ENCODE measurements at places on chromosomes 11 and 22.

DNA sequence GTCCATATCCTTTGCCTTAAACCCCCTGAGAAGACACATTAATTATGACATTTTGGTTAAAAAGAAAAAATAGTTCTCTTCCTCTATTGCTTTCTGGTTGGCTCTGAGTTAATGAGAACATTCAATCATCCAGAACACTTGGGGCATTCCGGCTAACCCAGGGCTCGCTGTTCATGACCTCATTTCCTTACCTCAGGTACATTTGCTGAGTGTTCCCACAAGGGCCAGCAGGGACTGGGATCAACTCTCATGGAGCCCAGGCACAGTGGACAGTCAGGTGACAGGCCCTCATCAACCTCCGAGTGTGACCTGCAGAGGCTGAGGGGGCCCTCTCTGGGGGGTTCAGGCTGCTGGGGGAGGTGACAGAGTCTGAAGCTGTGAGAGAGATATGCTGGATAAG, 98.9 kb downstream of the MYO18B start:
- no peak for DNase-seq

- no peak for DNase-seq
Measured at GRCh38 chr11:111776398-111777093, 10.4 kb upstream of the PPP2R1B start.

GRCh38 chr11:26847459-26847858, 125.6 kb upstream of the SLC5A12 start:
- no peak for DNase-seq

DNA sequence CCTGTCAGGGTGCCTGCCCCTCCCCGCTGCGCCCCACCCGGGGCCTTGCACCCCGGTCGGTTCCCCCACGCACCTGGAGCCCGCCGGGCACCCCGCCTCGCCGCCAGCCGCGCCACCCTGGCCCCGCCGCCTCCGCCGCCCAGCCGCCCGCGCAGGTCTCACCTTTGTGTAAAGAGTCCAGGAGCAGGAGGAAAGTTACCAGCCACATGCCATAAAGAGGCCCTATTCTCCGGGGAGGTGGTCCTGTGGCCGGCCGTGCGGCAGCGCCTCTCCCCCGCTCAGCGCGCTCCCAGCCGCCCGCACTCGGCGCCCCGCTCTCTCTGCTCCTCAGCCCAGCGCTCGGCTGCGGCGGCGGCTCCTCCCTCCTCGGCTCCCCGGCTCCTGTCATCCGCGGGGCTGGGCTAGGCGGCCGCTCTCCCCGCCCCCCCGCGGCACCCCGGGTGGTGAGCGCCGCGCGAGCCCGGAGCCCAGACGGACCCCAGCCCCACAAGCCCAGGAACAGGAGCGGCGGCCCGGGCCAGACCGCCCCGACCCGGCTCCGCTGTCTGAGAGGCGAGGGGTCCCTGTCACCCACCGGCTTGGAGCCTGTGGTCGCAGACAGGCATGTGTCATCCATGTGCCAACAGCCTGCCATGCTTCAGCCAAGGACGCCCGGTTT, at the start of gene DSCAML1:
Gene DSCAML1, minus strand, starts transcription at position 345 of the 658 bp plus-strand sequence. Its CDS starts 137 bp downstream, at position 208.
- DNase-seq = peak; percentile 58

GRCh38 chr11:11426226-11426952, 73.3 kb upstream of the CSNK2A3 start:
- DNase-seq = no peak

GRCh38 chr11:3052109-3052479, 5.1 kb downstream of the CARS1 start:
- DNase-seq = no peak

GRCh38 chr11:8282631-8283030, 19.0 kb upstream of the LMO1 start:
- DNase-seq = no peak

DNA sequence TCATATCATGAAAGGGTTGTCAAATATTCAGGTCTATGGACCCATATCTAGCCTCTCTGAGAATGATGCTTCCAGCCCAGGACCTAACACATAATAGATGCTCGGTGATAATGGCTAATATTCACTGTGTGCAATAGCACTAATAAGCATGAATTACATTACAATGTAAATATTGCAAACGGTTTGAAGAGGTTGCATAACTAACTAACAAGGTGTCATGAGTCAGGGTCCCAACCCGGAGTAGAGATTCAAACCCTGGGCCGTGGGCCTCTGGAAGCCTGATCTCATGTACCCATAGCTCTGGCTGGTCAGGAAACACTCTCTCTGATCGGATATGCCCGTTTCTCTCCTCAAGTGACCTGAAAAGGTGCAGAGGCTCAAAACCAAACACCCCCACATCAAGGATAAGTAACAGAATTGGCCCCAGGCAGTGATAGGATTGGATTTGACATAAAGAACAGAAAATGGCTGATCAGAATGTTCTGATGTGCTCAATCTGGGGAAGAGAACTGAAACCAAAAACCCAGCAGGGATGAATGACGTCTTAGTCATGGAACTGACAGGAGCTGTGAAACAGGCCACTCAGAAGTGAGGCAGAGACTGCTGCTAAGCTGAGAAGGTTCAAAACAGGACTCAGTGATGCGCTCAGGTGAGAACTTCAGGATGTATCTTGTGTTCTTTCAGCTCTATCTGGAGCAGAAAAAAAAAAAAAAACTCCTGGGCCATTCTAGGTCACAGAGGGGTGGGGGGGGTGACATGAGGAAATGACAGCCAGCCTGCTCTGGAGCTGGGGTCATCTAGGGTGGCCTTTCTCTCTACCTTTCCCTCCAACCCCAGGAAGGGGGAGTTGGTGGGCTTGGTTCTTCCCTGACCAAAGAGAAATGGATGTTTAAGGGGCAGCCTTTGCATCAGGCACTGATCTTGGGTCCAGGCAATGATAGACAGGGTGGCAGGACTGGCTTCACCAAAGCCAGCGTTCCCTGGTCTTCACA, 6.6 kb upstream of the KCTD17 start:
- no peak for DNase-seq

GRCh38 chr11:15724601-15725000, 609.9 kb downstream of the INSC start:
- DNase-seq = no peak

DNA sequence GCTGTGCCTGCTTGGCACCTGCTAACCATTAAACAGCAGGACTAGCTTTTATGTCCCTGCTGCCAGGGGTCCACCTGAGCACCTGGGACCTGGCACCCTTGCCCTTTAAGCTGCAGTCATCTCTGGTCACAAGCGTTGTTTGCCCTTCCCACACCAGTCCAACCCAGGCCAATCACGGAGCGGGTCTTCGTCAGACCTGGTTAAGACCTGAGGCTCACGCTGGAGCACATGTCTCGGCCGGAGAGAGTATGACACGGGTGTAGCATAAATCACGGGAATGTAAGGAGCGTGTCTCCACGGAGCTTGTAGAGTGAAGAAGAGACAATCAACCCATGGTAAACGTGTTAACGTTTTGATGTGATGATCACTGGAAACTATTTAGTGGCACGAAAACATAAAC, 847.3 kb downstream of the BRD1 start:
- no peak for DNase-seq

GRCh38 chr11:61375761-61376108, 13.6 kb downstream of the TMEM138 start:
- no peak for DNase-seq

DNA sequence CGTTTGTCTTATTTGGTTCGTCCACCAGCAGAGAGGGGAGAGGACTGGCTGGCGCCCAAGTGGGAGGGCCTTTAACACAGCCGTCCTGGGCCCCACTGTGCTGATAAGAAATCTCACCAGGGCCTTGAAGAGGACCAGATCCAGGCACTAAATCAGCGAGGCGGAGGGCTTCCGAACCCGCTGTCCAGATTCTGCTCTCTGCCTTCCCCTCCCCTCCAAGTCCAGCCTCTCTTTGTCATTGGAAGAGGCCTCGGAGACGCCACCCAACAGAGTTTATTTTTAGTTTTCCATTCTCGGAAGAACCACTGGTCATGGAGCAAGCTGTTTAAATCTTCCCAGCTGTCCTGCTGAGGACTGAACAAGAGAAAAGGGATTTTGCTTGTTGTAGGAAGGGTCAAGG, 9.3 kb upstream of the FXYD6 start:
- no peak for DNase-seq

DNA sequence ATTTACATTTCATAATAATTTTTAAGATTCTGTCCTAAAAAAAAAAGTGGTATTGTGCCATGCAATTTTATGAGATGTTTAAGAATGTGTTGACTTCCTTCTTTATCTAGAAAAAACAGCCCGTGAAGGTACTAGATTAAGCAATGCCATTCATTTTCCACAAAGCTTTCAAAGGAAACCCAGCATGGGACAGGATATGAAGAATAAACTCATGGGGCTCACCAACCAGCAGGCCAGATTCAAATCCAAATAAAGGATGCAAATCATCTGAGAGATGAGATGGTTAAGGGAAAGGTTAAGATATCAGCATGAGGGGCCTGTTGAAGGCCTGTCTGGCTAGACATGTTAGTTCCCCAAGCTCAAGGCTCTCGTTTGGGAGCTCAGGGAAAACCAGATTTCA, 199.1 kb downstream of the SWAP70 start:
- DNase-seq = no peak

DNA sequence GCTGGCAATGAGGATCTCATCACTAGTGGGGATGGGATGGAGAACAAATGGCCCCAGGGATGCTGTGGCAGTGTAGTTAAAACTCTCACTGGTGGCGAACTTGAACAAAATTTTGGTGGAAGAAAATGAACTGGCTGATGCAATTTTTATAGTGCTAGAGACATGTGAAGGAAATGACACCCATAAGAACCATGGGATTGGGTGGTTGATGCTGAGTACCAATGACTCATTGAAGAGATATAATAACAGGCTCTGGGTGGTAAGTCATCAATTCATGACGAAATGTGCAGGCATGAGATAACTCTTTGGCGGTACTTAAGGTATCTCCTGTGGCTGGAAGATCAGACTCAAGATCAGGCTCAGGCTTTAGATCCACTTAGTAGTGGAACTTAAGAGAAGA, 172.9 kb upstream of the DDI1 start:
- DNase-seq = no peak

DNA sequence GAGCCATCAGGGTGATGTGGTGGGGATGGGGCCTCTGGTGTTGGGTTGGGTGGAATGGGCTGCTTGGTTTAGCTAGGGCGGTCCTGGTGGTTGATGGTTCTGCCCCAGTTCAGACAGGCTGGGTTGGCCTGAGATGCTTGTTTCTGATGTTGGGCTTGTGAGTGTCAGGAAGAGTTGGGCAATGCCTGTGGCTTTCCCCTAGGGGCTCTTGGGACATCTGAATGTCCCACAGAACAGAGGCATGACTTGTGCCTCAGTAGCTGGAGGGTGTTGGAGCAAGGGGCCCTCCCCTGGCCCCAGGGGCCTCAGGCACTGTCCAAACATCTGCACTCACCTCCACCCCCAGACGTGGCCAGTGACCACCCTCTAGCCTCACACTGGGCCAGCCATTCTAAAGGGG, 14.0 kb upstream of the CTSD start:
- DNase-seq = no peak

GRCh38 chr22:32971276-32971675, 86.9 kb downstream of the SYN3 start:
- DNase-seq = no peak

DNA sequence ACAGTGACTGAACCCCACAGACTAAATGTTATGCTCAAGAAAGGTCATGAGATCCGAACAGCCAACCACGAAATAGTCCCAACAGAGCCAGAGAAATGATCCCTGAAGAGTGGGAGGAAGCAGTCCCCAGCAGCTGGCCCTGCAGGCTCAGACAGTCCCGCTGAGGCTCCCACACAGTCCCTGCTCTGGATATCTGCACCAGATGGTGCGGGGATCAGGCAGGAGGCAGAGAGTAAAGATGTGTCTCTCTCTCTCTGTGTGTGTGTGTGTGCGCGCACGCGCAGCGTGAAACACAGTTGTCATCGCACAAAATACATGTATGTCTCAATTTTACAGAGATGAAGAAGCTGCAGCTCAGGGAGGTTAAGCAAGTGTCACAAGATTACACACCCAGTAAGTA, 27.9 kb downstream of the GUCY1A2 start:
- DNase-seq = no peak

DNA sequence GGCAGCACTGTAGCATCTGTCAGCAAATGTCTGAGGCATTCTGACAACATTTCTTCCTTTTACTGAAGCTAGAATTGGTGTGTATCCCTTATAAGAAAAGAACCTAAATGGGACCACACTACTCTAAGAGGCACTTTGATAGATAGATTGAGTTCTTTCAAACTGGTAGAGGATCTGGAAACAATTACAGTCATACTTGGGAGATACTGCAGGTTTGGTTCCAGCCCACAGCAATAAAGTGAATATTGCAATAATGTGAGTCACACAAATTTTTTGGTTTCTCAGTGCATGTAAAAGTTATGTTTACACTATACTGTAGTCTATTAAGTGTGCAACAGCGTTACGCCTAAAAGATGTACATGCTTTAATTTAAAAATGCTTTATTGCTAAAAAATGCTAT, 96.9 kb downstream of the SBF2 start:
- no peak for DNase-seq

- no peak for DNase-seq
Measured at GRCh38 chr11:86632499-86633269, 39.7 kb downstream of the ME3 start.

- no peak for DNase-seq
Measured at GRCh38 chr22:43618517-43618916, 193.6 kb downstream of the EFCAB6 start.

- no peak for DNase-seq
Measured at GRCh38 chr22:17777005-17777716, 2.9 kb upstream of the BID start.

DNA sequence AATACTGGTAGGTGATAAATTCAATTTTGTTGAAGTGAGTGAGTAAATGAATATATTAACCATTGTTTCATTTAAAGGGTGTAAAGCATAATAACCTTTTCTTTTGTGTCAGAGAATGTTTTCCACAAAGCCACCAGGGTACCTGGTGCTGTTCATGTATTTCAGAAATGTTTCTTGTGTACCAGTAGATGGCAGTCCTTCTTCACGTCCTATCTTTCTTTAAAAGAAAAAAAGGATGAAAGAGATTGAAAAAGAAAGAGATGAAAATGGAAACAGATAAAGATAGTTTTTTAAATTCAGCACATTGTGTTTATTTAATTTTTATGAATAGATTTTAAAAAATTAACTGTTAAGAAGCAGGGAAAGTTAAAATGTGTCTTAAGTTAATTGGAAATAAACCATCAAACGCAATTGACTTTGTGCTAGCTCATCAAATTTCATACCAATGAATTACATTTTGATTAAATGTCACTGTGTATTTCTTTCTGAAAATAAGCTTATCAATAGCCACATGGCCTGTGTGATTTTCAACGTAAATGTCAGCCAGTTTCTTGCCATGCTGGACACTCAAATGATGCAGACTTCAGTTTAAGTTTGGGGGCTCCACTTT, 65.5 kb upstream of the CHORDC1 start:
- DNase-seq = no peak
